ENCODE measurements at places on chromosomes 6 and 20.

DNA sequence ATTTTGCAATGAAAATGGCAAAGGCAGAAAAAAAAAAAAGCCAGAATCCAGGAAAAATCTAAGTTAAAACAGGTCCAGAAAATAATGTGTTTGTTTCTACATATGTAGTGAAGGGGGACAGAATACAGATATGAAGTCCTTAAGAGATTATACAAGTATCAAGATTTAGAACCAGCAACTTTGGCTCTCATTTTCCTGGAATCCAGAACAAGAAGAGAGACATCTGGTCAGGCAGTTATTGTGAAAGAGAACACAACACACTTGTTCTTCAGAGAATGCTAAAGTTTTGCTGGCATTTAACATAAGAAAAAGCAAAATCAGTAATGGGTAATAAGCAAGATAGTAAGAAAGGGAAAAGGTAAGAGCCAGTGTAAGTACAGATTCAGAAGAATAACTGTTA is 21.1 kb downstream of the BAG2 start:
- DNase-seq: no peak

DNA sequence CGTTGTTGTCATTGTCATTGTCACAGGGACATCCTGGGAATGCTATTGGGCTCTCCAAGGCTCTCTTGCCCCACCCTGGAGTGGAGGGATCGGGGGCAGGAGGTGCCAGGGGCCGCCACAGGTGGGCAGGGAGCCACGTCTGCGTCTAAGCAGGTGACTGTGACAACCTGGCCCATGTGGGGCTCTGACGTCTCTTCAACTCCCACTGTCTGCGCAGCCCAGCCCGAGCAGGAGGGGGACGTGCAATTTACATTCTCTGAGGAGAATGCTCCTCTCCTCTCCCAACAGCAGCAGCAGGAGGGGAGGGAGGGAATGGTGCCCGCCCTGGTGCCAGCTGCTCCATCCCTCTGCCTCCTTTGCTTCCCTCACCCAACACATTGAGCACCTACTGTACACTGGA is 50.1 kb downstream of the GRM4 start:
- DNase-seq: no peak

DNA sequence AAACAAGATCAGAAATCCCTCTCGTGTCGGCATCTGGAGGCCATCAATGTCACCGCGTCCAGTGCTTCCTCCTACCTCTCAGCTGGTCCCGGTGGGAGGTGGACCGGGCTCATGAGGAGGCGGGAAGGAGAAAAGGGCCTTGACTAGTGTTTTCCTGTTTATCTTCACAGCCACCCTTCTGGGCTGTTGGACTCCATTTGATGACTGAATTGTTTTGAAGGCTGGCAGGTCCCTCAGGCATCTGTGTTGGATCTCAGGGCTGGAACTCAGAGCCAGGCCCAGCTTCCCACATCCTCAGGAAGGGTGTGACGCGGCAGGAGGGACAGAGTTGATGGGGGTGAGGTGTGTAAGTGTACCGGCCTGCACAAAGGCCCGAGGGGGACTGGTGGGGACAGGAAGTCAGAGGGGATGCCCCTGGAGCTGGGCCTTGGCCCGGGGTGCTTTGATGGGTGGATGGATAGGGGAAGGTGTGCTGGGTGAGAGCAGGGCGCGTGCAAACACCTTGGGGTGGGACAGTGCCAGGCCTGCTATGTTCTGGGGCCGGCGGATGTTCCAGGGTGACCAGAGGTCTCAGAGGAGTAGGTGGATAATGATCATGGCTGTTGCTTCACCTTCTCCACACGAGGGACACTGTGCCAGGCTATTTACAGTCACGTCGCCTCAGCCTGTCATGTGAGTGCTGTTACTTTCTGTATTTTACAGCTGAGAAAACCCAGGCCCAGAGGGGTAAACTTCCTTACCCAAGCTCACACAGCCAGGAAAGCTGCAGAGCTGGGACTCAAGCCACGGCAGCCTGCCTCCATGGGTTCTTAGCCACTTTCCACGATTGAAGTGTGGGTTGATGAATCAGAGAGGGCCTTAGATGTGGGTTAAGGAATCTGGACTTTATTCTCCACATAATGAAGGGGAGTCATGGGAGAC is 17.9 kb upstream of the CHMP4B start:
- no peak for DNase-seq

DNA sequence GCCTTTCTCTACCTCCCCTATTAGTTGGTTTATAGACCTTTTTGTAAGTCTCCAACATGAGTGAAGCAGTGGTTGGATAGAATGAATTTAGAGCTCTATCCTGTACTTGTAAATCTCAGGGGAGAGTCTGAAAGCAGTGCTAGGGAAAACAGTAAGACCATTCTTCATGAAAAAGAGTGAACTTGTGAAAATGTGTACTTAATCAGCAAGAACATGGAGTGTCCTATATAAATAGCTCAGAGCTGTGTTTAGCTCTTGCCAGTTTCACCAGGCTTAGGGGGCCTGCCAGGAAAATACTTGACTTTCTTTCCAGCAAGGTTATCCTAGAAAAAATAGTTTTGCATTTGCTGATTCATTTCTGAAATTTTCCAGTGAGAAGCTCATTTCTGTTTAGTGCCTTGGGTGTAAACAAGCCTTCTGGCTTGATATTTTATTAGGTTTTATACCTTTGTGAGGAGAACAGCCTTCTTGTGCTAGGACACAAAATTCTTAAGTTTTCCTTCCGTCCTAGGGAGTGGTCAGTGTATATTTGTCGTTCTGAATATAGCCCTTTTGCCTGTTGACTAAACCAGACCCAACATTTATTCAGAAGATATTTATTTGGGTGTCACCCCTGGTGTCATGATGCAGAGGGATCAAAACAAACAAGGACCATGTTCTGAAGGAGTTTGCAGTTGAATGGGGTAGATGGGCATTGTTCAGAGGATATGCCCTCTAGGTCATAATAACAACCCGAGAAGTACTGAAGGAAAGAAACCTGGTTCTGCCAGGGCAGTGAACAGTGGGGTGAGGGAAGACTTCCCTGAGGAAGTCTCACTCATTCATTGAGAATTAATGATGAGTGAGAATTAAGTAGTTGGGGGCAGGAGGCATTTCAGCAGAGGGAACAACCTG is 7.6 kb downstream of the ARFGEF2 start:
- DNase-seq: no peak

- no peak for DNase-seq
Observed at GRCh38 chr20:22863826-22864225, 171.3 kb upstream of the SSTR4 start.

- DNase-seq: no peak
Observed at GRCh38 chr20:36544134-36545018, 3.1 kb downstream of the MYL9 start.

DNA sequence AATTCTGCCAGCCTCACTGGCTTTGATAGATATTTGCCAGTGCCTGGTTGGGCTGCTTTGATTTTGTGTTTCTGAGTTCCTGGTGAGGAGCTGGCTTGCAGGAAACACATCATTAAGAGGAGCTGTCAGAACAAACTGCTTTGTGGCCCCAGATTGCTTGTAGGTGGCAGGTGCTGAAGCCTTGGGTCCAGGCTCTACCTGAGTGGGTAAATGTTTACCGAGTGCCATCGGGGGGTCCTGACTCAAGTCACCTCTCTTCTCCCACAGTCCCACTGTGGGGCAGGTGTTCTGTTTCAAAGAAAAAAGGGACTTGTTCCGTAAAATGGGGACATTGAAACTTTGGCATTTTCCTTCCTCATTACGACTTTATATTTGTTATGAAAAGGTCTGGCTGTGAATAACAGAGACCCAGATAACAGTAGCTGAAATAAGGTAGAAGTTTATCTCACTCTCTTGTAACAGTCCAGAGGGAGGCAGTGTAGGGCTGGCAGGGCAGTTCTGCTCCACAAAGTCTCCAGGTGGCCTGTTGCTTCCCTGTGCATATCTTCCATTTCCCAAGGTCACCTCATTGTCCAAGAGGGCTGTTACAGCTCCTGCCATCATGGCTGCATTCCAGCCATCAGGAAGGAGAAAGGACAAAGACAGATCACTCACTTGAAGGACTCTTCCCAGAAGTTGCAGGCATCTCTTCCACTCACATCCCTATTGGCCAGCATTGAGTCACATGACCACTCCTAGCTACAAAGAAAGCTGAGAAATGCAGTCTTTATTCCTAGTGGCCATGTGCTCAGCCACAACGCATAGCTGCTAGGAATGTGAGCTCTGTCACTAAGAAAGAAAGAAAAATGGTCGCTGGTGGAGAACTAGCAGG is 149.9 kb upstream of the KCNG1 start:
- no peak for DNase-seq

DNA sequence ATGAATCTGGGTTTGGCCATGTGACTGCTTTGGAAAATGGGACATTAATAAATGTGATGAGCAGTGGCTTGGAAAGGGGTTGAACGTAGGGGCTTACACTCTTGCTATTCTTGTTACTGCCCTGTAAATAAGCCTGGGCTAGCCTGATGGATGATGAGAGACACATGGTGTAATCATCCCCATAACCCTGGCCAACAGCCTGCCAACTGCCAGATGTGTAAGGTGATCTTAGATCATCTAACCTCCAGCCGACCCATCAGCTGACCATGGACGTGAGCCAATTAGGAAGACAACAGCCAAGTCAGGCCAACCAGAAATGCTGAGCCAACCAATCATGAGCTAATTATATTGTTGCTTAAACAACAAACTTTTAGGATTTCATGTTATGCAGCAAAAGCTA is 25.2 kb downstream of the FBXO30 start:
- no peak for DNase-seq

- DNase-seq: no peak
Observed at GRCh38 chr20:12723811-12724210, 285.0 kb upstream of the SPTLC3 start.

DNA sequence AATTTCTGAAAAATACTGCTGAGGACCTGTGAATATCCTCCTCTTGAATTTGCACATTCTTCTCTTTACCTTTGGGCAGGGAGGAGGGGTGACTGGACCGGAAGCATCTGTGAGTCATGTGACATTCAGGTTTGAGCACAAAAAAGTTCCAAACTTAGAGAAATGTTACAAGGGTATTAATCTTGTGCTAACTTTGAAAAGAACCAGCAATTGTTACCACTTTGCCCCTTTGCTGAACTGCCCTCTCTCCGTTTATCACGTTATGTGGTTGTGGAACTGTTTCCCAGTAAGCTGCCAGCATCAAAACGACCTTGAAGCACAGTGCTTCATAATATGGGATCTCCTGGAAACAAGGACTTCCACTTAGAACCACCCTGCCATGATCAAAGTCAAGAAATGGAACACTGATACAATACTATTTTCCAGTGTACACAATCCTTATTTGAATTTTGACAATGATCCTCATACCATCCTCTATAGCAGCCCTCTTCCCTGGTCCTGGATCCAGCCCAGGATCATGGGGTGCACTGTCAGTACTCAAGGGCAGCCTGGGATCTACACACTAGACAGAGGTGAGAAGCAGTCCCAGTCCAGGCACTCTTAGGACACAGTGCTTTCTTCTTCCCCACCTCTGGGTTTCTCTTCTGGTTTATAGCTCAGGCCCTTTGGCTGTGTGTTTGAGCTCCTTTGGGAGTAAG is 2.3 kb upstream of the TUBB1 start:
- DNase-seq: no peak

GRCh38 chr6:159229651-159230051 is 60.5 kb downstream of the FNDC1 start:
- no peak for DNase-seq
